ENCODE measurements at places on chromosomes 3 and 15.
A peak's percentile ranks its signal among the peaks of the same experiment; 100 is the strongest.

GRCh38 chr15:75836959-75837334 lies 6.3 kb upstream of the UBE2Q2 start:
- peak; percentile 53 for DNase-seq

- no peak for DNase-seq
Measured at GRCh38 chr15:92078270-92078669, 224.8 kb downstream of the SLCO3A1 start.

DNA sequence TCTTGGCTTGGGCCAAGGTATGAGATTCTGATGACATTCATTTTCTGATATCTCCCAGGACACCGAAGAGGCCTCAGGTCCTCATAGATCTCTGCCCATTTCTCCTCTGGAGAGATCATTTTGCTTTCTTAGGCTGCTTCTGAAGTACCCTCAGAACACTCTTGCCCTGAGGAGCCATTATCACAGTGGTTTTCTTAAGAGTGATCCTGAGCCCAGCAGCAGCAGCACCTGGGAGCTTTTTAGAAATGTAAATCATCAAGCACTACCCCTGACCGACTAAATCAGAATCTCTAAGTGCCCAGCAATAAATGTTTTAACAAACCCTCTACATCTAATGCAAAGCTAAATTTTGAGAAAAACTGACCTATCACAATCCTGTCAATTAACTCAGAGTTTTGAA lies 40.6 kb upstream of the SLC9A9 start:
- DNase-seq: no peak

DNA sequence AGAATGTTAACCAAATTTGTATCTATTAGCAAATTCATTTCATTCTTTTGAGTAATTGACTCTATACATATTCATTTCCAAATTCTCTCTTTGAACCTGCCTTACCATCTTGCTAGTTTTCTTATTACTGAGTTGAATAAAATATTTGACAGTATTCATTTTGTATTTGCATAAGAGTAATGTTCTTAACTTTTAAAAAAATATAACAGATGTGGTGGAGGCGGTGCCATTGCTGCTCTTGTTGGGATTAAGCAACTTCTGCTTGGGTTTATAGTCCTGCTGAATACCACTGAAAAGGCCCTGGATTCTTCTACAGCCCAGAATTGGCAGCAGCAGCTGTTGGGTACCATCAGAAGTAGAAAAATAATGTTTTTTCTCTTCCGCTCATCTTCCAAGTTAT lies 148.9 kb upstream of the PEX5L start:
- no peak for DNase-seq

- DNase-seq: no peak
Measured at GRCh38 chr3:83233715-83234114, 1472.3 kb upstream of the GBE1 start.

DNA sequence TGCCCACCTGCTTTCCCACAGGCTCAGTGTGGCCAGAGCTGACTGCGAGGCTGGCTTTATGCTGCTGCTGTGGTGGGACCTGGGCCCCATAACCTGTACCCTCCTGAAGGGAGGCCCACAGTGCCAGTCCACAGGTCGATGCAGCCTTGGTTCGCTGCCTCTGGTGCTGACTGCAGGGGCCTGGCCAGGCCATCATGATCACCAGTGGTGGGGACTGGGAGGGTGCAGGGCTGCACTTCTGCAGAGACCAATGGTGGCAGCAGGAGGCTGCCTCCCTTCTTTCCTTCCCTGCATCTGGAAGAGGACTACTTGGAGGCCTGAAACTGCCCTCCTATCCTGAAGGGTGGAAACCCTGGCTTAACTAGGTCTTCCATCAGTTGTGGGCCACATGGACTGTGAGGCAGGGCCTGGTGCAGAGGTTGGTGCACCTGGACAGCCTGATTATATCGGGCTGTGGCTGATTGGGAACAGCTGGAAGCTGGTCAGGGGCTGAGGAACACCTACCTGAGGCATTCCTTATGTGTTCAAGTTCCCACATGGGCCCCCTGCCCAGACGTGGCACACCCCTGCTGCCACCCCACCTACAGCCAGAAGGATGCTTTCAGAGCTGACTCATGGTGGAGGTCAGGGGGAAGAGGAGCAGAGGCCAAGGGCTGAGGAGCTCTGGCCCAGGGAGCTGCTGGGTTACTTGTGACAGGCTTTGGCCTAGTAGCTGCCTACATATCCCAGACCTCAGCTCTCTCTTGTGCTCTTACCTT lies 29.8 kb downstream of the POMGNT2 start:
- DNase-seq: no peak

DNA sequence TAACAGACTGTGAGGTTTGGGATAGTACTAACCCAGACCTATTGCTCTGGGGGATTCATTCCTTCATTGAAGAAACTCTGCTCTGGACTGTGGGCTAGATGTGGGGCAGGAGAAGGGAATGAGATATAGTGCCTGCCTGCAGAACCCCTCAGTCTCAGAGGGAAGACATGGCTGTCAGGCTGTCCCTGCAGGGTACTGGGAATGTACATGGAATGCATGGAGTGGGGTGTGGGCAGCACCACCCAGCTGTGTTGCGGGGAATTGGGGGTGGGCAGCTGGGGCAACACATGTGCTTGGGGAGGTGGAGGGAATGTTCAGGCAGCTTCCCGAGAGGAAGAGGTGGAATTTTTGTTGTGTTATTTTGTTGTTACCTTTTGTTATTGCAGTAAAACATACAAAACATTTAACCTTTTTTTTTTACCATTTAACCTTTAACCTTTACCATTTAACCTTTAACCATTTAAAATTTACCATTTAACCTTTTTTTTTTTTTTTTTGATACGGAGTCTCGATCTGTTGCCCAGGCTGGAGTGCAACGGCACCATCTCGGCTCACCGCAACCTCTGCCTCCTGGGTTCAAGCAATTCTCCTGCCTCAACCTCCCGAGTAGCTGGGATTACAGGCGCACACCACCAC lies 7.3 kb downstream of the PAQR5 start:
- DNase-seq: no peak

DNA sequence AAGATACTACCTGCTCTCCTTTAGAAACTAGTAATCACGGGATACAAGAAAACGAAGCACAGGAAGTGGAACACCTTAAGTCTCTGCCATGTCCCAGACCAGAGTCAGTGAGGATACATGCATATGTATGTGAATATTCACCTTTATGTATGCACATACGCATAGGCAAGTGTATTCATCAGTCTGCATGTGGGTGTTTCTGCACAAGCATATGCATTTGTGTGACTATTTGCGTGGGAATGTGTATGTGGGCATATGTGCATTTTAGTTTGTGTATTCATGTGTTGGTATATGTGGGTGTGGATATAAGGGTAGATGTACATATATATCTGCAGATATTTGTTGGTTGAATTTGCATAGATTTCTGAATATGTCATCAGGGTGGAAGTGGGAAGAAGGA lies 889.7 kb downstream of the AGBL1 start:
- no peak for DNase-seq

DNA sequence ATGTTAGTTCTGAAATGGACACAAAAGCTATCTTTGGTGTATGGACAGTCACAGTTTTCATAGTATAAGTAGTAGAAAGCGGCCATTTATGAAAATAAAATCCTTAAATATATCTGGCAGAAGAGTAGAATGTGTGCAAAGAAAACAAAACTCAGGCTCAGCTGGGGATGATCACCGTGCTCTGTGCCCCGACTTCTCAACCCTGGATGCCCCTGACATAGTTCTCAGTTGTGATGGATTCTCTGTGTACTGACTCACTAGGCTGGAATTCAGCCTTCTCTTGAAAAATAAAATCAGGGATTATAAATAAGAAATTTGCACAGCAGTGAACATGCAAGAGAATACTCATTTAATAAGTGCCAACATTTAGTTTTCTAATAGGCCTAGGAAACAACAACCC lies 925.1 kb upstream of the NR2F2 start:
- DNase-seq: no peak

All from amniotic stem cell (primary cell).